H54 (cell line): ENCODE measurements at places on chromosomes 4 and X.

DNA sequence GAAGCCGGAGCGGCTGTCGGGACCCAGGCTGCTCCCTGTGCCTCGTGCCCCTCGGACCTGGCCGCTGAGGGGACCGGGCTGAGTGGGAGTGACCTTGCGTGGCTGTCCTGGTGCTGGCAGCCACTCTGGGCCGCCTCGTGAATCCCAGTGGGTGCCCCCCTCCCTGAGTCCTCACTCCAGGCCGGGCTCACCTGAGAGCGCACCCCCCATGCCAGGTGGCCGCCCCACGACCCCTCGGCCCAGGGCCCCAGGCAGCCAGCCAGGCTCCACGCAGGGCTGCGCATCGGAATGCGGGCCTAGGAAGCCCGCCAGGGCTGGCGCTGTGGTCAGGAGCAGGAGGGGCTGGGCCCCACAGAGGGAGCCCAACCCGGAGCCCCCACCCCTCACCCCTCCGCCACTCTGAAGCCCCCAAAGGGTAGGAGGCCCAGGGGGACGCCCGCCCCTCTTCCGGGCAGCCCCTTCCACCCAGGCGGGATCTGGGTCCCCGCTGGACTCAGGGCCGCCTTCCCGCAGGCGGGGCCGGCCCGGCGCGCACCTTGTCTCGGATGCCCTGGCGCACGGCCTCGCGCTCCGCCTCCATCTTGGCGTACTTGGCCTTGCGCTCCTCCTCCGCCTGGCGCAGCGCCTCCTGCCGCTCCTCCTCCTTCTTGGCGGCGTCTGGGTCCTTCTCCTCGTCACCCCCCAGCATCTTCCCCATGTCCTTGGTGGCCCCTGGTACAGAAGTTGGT, 33.9 kb downstream of the CPLX1 start:
- no peak for DNase-seq

DNA sequence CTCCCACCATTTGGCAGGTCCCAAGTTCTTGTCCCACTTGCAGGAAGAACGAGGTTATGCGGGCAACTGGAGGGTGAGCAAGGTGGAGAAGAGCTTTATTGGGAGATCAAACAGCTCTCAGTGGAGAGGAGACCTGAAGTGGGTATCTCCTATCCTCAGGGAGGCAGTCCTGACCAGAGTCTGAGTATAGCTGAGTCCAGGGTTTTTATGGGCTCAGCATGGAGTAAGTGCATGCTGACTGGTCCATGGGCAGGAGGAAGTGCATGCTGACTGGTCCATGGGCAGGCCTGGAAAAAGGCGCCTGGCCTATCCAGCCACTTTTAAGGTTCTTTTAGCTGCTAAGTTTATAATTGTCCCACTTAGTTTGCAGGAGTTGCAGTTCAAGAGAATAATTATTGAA, 7.4 kb upstream of the HNRNPD start:
- DNase-seq = no peak

DNA sequence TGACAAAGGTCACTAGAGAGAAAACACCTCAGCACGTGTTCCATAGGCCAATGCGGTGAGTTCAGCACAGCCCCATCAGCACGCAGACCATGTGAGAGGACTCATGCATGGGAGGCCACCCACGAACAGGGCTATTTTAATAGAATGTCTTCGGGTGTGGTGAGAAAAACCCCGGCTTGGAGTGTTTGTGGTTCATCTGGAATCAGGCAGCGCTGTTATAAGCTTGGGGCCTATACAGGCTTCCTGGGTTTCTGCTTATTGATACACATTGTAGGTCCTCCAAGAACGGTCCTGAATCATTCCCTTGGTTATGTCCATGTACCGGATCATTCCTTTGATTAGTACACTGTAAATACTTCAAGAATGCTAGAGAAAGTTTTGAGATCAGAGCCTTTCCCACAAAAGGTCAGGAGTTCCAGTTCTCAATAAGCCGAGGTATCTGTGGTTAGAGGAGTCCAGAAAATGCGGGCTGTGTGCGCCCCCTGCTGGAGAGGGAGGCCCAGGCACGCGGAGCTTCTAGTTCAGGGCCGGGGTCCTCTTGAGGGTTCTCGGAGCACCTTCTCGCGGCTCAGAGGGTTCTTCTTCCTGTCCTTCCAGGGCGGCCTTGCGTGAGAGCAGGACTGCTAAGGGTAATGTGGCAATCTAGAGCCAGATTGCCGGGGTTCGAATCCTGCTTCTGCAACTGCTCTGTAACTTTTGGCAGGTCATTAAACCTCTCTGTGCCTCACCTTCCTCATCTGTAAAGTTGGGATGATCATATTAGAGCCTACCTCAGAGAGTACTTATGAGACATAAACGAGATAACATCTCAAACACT, 51.8 kb downstream of the TLR10 start:
- DNase-seq = peak; percentile 35

GRCh38 chr4:151727365-151727764, 33.4 kb downstream of the GATB start:
- no peak for DNase-seq

DNA sequence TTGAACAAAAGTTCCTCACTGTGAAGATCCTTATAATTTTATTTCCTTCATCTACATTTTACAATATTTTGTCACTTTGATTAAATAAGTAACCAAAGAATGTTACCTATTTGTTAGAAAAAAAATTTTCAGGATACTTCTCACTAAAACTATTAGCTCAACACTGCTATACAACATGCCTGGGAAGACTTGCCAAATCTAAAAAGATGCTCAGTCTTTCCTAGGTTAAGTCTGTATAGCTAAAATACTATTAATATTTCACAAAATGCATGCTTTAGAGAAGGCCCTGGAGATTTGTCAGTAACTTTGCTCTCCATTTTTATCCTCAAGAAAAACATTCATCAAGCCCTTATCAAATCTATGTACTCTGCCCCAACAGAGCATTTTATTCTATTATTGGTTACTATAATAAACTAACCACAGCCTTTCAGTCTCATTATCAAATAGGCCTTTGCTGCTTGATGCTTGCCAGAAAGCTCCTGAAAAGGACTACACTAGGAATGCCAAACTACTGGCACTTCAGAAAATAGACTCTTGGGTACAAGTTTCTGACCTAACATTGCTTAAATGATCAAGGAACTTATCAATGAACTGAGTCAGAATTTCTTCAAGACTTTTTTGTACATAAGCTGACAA, 17.7 kb downstream of the NEK1 start:
- DNase-seq = no peak

- DNase-seq = no peak
Observed at GRCh38 chrX:13088156-13088487, 43.7 kb upstream of the FAM9C start.

DNA sequence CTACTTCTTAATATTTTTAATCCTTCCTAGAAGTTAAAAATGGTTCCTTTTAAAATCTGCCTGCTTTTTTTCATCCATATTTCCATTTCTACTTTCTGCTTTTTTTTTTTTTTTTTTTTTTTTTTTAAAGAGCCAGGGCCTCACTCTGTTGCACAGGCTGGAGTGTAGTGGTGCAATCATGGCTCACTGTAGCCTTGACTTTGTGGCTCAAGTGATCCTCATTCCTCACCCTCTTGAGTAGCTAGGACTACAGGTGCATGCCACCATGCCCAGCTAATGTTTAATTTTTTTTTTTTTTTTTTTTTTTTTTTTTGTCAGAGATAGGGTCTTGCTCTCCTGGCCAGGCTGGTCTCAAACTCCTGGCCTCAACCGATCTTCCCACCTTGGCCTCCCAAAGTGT, 39.7 kb downstream of the MND1 start:
- no peak for DNase-seq

GRCh38 chrX:56833626-56834025, 104.6 kb downstream of the NBDY start:
- DNase-seq = no peak

DNA sequence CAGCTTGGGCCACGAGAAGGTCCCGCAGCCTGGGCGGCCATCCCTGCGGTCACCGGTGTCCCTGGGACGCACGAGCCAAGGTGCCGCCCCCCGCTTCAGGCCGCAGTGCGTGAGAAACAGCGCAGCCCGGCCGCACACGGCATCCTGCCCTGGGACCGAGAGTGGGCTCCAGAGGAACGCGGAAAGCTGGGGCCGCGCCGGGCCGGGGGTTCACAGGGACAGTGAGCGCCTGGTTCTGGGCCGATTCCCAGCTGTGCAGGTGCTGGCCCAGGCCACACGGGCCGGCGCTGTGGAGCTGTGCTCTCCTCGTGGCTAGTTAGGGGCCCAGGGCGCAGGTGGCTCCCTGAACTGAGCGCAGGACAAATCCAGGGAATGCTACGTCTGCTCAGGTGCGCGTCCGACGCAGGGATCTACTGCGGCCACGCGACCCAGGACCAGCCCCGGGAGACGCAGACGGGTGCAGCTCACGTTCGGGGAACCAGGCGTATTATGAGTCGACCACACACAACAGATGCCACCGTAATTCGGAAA, 25.8 kb upstream of the GTPBP6 start:
- no peak for DNase-seq

DNA sequence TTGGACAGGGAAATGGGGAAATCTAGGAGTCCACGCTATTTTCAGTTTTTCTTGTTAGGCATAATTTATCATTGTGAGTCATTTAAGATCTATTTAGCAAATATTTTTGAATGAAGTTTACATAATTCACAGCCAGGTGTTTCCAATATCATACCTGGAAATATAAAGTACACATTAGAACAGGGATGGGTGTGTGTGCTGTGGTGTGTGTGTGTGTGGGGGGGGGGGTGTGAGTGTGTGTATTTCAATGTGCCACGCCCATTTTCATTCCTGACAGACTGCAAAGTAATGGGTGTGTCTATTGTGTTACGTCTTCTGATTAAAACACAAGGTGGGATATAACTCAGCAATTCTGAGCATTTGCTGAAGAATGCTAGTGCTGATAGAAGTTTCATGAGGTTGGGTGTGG, 33.2 kb downstream of the ARHGAP10 start:
- no peak for DNase-seq

- no peak for DNase-seq
Observed at GRCh38 chr4:42396752-42397634, at the start of gene SHISA3. Gene SHISA3 (plus strand): TSS chr4:42397488. CDS start chr4:42398057, 569 bp downstream.

DNA sequence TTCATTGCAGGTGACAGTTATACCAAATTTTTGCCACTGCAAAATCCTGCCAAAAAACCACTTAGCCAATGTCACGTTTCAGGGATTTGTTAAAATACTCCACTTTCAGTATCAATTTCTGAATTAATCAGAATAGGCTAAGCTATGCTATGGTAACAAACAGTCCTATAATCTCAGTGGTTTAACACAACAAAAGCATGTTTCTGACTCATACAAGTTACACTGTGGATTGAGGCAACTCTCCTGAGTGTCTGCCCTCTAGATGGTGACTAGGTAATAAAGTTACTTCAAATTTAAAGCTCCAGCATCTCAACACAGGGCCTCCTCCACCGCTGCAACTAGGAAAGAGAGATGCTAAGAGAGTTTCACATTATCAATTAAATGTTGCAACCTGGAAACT, 23.0 kb upstream of the RADX start:
- no peak for DNase-seq

GRCh38 chrX:11754958-11755645, 2.9 kb upstream of the MSL3 start:
- DNase-seq = no peak

GRCh38 chr4:57098941-57099340, 11.2 kb downstream of the IGFBP7 start:
- no peak for DNase-seq

DNA sequence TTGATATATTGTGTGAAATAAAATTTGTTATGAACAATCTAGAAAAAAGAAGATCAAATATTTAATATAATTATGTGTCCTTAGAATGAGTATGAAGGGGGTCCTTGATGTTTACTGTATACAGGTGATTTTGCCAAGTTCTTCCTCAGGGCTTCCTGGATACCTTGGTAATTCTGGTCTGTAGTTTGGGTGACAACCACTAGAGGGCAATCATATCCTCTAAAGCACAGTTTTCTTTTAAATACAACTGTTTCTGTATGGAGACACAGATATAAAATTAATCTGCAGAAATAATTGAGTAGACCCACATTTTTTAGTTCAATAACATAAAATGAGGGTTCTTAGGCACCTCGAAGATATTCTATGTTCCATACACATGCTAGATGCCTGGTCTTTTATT, 157.7 kb downstream of the SPANXN1 start:
- no peak for DNase-seq

GRCh38 chr4:65457011-65457410, 213.3 kb downstream of the EPHA5 start:
- DNase-seq = no peak

GRCh38 chr4:153884325-153884724, 95.4 kb upstream of the SFRP2 start:
- DNase-seq = no peak
